ENCODE measurements at places on chromosomes 6 and 20. TPM values are rescaled to one million over a fixed set of nuclear protein-coding genes. Genes with fewer than 3 reads are reported as not detected.

Gene DYNLRB1
- 45.9 TPM for total RNA-seq

Gene PRDM13
- total RNA-seq: not detected

Gene POPDC3
- total RNA-seq: 8.2 TPM

Gene EPPIN
- total RNA-seq: not detected

Gene STMND1
- total RNA-seq: not detected

Gene TDP2
- total RNA-seq: 46.0 TPM

Gene TMC2
- total RNA-seq: 0.18 TPM

Gene GGTLC1
- total RNA-seq: not detected

Gene PRDM1
- total RNA-seq: 1.2 TPM

Data from smooth muscle cell of bladder (primary cell).